ENCODE measurements at places on chromosomes 7 and 10.
A peak's percentile ranks its signal among the peaks of the same experiment; 100 is the strongest.

DNA sequence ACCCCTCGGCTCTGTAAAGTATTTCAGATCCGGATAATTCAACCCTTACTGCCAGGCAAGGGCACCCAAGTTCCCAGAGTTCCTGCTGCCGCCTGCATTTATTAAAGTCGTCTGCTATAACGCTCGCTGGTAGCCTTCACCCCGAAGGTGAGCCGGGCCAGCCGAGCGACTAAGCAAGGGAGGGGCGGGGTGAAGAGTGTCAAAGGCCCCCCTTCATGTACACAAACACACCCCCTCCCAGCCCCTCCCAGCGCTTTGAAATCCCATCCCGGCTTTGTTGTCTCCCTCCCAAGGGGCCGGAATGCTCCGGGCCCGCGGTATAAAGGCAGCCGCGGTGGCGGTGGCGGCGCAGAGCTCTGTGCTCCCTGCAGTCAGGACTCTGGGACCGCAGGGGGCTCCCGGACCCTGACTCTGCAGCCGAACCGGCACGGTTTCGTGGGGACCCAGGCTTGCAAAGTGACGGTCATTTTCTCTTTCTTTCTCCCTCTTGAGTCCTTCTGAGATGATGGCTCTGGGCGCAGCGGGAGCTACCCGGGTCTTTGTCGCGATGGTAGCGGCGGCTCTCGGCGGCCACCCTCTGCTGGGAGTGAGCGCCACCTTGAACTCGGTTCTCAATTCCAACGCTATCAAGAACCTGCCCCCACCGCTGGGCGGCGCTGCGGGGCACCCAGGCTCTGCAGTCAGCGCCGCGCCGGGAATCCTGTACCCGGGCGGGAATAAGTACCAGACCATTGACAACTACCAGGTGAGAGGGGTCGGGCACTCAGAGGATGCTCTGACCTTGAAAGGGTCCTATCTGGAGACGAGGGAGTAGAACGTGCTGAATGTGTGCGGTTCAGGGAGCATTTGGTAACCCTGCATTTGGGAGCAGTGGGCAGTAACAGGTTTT is at the start of gene DKK1:
DKK1 (plus strand) TSS at position 349 of the 889 bp plus-strand sequence; CDS start at position 503, 154 bp downstream.
- peak; percentile 61 for DNase-seq

DNA sequence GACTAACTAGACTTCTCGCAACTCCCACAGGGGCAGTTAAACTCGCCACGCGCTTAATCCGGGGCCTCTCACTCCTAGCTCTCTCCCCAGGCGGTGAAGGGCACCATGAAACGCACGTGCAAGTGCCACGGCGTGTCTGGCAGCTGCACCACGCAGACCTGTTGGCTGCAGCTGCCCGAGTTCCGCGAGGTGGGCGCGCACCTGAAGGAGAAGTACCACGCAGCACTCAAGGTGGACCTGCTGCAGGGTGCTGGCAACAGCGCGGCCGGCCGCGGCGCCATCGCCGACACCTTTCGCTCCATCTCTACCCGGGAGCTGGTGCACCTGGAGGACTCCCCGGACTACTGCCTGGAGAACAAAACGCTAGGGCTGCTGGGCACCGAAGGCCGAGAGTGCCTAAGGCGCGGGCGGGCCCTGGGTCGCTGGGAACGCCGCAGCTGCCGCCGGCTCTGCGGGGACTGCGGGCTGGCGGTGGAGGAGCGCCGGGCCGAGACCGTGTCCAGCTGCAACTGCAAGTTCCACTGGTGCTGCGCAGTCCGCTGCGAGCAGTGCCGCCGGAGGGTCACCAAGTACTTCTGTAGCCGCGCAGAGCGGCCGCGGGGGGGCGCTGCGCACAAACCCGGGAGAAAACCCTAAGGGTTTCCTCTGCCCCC is 19.5 kb downstream of the WNT8B start:
- DNase-seq, result peak; percentile 63

DNA sequence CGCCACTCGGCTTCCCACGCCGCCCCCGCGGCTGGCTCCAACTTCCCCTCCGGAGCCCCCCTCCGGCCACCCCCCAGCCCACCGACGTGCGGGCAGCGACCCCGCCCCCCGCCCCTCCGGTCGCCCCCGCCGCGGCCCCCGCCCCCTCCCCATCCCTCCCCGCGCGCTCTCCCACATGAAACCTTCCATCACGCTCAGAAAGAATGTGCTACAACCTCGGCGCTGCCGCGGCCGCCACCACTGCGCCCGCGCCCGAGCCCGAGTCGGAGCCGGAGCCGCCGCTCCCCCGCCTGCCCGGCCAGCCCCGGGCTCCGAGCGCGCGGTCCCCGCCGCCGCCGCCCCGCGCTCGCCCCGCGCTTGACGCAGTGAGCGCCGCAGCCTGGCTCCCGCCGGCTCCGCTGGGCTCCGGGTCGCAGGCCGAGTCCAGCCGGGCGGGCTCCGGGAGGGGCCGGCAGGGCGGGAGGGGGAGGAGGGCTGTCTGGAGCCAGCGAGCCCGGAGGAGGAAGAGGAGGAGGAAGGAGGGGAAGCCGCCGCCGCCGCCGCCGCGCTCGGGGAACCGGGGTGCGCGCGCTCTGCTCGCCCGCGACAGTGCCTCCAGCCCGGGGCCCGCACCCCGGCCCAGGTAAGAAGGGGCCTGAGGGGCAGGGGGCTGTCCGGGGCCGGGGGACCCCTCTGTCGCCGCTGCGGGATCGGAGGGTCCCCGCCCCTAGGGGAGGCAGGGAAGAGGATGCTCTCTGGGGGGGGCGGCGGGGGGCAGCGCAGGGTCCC is 4.3 kb upstream of the ELFN1 start:
- peak; percentile 41 for DNase-seq

- peak; percentile 73 for DNase-seq
These were observed 44.8 kb upstream of the CDK1 start for GRCh38 chr10:60733517-60733822.

GRCh38 chr7:121520911-121521310 is 124.8 kb upstream of the FAM3C start:
- DNase-seq, result no peak

GRCh38 chr10:78467496-78468106 is 433.9 kb downstream of the RPS24 start:
- no peak for DNase-seq

- no peak for DNase-seq
These were observed 45.2 kb downstream of the PCLO start for GRCh38 chr7:83117466-83117865.

DNA sequence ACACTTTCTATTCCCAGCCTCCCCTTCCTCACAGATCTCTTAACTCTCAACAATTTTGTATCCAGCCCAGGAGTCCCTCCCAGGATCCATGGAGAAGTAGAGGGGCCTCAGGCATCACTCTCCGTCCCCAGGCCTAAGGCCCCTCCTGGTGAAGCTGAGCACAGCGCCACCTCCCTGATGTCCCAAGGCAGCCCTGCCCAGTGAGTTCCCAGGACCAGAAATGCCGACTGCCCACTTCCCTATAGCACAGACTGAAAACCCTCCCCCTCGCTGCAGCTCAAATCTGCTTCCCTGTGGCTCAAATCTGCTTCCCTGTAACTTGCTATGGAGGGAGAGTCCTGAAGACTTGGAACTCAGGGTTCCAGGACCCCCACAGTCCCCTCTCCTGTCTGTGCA is 35.6 kb downstream of the YKT6 start:
- DNase-seq, result no peak

- DNase-seq, result no peak
These were observed 57.7 kb upstream of the PARD3 start for GRCh38 chr10:34872820-34873219.

GRCh38 chr10:122561792-122562191 is 1.2 kb downstream of the DMBT1 start:
- no peak for DNase-seq

GRCh38 chr7:50272808-50273207 is 31.7 kb upstream of the IKZF1 start:
- DNase-seq, result no peak

DNA sequence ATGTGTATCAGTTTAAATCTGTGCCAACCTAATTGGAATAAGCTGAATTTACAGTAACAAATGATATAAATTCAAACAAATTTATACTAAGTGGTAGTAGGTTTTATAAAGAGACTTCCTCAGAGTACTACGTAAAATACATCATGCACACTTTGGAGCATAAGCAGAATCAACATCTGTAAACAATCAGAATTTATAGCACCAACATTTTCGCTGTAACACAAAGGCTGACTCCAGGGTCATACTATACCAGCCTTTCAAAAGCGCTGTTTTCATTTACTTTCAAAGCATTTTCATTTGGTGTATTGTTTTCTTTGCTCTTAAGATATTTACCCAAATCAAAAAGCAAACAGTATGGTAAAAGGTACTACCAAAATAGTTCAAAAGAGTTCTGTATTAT is 29.3 kb upstream of the TMEM168 start:
- DNase-seq, result no peak

GRCh38 chr10:117631276-117632145 is 89.0 kb downstream of the EMX2 start:
- no peak for DNase-seq

- no peak for DNase-seq
These were observed 49.8 kb downstream of the POU6F2 start for GRCh38 chr7:39027491-39027890.

DNA sequence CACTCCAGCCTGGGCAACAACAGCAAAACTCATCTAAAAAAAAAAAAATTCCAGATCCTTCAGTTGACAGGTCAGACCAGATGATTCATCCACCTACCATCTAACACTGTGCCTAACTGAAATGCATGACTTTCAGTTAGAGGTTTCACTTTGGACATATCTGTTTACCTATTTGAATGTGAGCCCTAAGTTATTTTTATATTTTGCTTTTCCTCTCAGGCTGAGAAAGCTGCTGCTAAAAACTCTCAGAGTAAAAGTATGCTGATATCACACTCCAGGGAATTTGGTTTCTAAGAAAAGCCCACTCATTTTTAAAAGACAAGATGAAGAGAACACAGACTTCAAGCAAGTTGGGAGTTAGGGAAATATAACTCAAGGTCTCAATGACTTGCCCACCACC is 126.0 kb downstream of the SGMS1 start:
- no peak for DNase-seq

GRCh38 chr7:41058986-41059741 is 643.7 kb downstream of the INHBA start:
- DNase-seq, result no peak

GRCh38 chr7:136966825-136967224 is 98.4 kb downstream of the CHRM2 start:
- no peak for DNase-seq

DNA sequence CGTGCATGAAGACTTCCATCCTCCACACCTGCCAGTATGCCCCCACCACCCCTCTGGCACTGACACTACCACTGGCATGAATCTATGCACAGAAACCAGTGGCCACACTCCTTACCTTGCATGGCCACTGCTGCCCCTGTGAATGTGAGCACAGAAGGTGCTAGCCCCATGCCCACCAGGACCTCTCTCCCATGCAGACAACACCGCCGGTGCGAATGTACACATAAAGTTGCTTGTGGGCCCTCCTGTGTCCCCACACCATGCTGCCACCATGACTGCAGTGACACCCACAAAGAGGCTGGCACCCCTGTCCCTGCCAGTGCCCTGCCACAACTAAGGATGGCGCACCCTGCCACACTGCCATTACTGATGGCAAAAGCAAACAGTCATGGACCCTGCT is 289.5 kb upstream of the KCND2 start:
- no peak for DNase-seq
